ENCODE measurements at places on chromosomes 4 and X.

DNA sequence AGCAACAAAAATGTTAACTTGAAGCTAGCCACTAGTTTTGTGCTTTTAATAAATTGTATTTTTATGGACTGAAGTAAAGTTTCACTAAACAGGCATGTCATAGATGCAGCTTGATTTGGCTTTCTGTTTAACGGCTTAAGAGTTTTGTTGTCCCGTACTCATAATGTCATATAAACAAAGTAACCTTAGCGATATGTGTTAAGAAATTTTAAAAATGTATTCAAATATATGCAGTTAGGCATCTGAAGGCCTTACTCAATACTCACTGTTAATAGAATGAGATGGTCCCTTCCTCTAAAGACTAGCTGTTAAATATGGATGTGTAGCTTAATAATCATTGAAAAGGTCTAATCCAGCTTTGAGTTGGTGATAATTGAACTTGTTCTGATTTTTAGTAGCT is 1.0 kb upstream of the SCLT1 start:
- DNase-seq, result no peak

- DNase-seq, result no peak
Measured at GRCh38 chr4:732911-733630, 27.4 kb downstream of the PCGF3 start.

DNA sequence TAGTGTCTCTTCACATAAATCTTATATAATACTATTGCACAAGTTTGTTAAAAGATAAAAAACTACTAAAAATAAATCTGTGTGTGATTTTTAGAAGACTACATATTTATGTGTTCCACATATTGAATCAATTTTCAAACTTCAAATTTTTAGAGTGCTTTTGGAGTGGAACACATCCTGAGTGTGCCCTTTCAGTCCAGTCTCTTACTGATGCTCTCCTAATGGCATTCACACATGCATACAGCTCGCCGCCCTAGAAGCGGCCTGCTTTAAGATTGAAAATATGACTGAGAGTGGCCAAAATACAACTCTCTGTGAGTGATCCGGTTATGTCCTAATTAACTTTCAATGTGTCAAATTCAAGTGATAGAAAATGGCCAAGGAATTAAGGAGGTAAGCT is 628.8 kb downstream of the ANKRD50 start:
- no peak for DNase-seq

GRCh38 chrX:31356275-31357212 is 284.7 kb upstream of the FTHL17 start:
- no peak for DNase-seq

DNA sequence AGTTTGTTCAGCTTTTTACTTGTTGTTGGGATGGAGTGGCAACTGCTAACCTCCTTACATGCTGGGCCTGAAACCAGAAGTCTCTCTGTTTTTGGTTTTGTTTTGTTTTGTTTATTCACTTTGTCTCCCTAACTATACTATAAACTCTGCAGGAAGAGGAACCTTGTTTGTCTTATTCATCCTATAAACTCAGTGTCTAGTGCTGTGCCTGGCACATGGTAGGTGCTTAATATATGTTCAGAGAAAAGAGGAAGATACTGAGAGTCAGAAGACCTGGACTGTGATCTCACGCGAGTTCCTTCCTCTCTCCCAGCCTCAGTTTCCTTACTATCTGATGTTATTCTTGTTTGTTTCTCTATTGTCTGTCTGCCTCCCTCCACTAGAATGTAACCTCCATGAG is 71.3 kb downstream of the PRPS1 start:
- DNase-seq, result no peak

DNA sequence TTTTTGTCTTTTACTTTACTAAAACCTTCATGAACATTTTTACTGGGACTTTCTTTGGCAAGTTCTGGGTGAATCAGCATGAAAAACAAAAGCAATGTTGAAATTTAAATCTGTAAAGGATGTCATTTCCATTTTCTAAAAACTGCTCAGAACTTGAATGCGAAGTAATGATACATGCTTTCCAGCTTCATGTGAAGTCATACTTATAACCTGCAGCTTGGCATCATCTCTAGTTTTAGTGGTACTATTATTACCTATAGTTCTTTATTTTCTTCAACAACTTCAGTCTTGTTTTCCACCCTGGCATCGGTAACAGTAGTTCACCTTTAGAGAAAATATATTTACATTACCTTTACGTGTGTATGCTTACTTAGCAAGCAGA is 421.4 kb upstream of the DIPK2B start:
- DNase-seq, result no peak

DNA sequence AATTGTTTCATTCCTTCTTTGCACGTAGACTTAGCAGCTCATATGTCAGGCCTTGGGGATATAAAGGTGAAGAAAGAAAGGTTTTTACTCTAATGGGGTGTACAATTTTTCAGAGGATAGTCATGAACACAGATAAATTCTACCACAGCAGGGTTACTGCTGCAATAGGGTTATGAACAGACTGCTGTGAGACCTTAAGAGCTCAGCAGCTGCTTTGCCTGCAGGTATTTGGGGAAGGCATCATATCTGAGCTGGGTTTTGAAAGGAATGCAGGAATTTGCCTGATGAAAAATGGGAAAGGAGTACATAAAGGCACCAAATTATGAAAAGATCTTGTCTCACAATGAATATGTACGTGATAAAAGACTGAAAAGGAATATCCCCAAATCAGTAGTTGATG is 128.9 kb downstream of the CEP135 start:
- no peak for DNase-seq

DNA sequence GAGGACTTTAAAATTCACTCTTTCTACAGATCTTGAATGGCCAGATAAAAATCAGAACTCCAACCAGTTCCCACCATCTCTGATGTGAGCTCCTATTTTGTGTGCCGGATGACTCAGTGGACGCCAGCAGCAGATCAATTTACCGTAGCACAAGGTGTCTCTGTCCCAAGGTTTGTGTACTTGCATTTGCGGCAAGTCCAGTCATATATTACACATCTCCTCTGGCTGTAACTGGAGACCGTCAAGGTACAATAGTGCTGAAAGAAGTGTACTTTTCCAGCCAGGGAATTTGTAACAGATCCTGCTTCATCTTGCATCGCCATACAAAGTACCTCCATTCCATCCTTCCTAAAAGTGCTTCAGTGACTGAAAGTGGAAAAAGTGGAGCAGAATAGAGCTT is 108.2 kb upstream of the SORBS2 start:
- DNase-seq, result no peak

DNA sequence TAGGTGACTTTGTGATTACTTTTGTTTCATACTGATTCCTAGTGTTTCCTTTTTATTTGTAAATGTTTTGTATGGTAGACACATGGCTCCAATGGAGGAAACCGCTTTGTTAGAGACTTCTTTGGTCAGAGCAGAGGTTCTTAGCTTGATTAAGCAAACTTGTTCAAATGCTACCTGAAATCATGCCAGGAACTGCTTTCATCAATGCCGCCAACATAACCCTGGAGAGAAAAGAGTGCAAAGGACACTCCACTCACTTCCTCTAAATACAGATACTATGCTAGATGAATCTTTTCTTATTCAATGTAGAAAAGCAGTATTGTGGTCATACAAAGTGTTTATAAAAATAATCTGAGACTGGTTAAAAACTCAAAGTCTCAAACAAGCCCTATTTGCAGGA is 25.7 kb upstream of the COX7B2 start:
- no peak for DNase-seq

GRCh38 chr4:41140410-41140809 is 73.9 kb downstream of the APBB2 start:
- DNase-seq, result no peak

DNA sequence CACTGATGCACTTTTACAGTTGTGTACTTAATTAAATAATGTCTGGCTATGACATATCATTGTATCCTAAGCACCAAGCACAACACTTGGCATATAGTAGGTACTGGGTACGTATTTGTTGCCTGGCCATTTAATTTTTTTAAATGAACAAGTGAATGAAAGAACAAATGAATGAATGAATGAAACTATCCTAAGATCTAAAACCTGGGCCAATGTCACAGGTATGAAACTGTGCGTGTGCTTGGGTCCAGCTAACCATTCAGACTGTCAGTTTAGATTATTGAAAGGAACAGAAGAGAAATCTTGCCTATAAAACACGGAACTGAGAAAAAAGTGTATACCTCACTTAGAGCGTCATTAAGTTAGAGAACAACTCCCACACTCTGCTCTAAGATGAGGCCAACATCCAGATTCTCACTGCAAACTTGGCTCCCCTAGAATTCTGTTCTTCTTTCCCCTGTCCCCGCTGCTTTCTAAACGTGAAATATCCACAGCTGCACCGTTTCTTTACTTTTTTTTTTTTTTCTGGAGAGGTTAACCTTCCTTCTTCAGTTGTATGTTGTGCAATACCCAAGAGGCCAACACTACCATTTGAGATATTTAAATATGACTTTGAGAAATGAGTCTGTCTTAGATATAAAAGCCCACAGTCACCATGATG is 17.3 kb upstream of the SEL1L3 start:
- no peak for DNase-seq

DNA sequence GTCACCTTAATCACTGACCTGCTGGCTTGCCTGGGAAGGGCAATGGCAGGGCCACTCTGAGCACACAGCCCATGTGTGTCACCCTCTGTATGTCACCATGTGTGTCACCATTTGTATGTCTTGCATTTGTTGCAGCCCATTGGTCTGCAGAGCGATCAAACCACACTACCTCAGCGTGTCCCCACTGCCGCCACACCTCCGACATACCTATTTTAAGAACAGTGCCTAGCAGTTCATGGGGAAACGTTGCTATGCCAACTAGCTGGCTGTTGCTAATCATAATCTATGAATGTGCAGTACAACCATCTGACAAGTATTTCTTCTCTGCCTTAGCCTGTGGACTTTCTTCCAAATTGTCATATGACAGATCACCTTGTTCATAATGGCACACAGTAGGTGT is 8.0 kb upstream of the CRMP1 start:
- DNase-seq, result no peak

GRCh38 chrX:17685026-17685425 is 52.3 kb upstream of the SCML1 start:
- no peak for DNase-seq

GRCh38 chr4:704198-704891 is 1.3 kb upstream of the PCGF3 start:
- DNase-seq, result no peak

DNA sequence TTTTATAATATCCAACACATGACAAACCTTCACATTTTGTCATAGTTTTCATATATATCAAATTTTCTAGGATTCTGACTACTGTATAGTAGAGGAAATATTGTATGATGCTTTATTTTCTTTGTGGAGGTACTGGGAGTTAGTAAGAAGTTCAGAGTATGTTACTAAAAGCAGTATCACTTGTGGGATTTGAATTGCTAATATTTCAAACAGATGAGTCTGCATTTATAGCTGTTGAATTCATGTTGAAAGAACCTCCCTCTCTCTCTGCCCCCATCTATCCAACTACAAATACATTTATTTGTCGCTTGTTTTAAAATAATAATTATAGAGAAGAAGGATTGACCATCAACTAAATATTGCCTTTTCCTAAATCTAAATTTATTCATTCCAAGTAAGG is 29.8 kb upstream of the MAPK10 start:
- no peak for DNase-seq

GRCh38 chr4:16864199-16864598 is 34.2 kb downstream of the LDB2 start:
- DNase-seq, result no peak

DNA sequence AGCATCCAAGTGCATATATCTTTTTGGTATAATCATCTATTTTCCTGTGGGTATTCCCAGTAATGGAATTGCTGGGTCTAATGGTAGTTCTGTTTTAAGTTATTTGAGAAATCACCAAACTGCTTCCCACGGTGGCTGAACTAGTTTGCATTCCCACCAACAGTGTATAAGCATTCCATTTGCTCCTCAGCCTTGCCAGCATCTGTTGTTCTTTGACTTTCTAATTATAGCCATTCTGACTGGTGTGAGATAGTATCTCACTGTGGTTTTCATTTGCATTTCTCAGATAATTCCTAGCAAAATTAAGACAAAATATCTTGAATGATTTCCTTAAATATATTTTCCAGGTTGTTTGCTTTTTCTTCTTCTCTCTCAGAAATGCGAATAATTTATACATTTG is 341.1 kb downstream of the GBA3 start:
- DNase-seq, result no peak

DNA sequence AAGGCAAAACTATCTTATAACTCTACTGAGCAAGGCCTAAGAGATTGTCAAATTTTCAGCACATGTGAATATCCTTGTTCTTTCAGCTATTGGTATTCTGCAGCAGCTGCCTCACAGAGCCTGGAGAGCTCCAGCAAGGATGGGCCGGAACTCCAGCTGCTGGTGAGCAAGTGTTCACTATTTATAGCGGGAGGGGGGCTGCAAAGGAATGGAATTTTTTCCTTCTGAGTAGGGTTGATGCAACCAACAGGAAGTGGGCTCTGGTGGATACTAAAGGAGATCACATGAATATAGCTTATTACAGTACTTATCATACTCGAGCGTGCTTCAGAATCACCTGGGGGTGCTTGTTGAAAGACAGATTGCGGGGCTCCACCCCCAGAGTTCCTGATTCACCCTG is 20.2 kb upstream of the SETD7 start:
- no peak for DNase-seq

- no peak for DNase-seq
Measured at GRCh38 chr4:165208221-165208652, 876 bp downstream of the KLHL2 start.

DNA sequence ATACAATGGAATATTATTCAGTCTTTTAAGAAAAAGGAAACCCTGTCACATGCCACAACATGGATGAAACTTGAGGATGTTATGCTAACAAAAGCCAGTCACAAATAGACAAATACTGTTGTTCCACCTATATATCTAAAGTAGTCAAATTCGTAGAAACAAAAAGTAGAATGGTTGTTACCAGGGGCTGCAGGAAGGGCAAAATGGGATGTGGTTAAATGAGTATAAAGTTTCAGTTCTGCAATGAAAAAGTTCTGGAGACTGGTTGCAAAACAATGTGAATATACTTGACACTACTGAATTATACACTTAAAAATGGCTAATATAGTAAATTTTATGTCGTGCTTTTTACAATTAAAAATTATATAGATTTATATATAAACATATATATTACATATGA is 12.2 kb downstream of the SPOCK3 start:
- no peak for DNase-seq

- no peak for DNase-seq
Measured at GRCh38 chr4:145934434-145935047, 4.1 kb downstream of the ZNF827 start.

DNA sequence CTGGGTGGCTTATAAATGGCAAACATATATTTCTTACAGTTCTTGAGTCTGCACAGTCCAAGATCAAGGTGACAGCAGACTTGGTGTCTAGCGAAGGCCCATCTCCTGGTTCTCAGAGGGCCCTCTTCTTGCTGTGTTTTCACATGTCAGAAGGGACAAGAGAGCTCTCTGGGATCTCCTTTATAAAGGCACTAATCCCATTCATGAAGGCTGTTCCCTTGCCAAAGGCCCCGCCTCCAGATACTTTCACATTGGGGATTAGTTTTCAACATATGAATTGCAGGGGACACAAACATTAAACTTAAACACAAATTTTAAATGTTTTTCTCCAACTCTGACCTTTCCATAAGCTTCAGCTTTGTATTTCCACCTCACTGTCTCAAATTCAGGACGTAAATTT is 1135.0 kb upstream of the TENM3 start:
- DNase-seq, result no peak
